ENCODE measurements at places on chromosomes 2 and 18.

GRCh38 chr18:58862851-58863538 is 1.7 kb upstream of the ZNF532 start:
- DNase-seq, result peak; percentile 61

GRCh38 chr2:99960291-99960690 is 182.1 kb downstream of the AFF3 start:
- no peak for DNase-seq

GRCh38 chr2:236446521-236446920 is 123.1 kb upstream of the ACKR3 start:
- no peak for DNase-seq

- no peak for DNase-seq
These were observed 117.1 kb upstream of the DTNA start for GRCh38 chr18:34592961-34593382.

DNA sequence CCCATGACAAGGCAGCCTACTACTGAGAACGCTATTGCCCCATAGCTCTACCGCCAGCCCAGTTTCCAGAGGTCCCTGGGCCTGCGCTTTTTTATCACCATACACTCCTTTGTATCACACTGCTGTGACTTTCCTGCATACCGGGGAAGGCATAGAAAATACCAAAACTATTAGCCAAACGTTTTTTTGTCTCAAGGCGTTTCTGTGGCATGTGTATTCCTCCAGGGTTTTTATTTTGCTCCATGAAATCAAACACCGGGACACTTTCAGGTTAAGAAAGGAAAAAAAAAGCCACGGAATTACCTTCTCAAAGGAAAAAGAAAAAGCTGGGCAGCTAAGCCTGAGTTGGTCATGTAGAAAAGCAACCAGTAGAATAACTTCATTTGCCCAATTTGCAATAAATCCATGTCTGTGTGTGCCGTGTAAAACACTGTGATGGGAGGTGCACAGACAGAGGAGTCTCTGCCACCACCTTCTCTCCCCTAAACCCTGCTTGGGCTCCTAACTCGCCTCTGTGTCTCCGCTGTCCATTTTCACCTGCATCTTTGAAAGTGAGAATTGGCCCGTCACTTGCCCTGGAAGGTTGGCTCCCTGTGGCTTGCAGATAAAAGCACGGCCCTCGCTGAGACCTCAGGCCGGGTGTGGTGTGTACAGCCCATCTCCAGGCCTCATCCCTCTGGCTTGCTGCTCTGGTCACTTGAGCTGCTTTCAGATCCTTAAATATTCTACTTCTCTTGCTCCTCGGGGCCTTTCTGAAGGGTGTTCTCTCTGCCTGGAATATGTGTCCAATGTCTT is 1.7 kb downstream of the AMER3 start:
- no peak for DNase-seq

GRCh38 chr18:37641573-37641972 is 76.0 kb upstream of the CELF4 start:
- no peak for DNase-seq

GRCh38 chr2:80403081-80403480 is 98.5 kb upstream of the LRRTM1 start:
- DNase-seq, result no peak

DNA sequence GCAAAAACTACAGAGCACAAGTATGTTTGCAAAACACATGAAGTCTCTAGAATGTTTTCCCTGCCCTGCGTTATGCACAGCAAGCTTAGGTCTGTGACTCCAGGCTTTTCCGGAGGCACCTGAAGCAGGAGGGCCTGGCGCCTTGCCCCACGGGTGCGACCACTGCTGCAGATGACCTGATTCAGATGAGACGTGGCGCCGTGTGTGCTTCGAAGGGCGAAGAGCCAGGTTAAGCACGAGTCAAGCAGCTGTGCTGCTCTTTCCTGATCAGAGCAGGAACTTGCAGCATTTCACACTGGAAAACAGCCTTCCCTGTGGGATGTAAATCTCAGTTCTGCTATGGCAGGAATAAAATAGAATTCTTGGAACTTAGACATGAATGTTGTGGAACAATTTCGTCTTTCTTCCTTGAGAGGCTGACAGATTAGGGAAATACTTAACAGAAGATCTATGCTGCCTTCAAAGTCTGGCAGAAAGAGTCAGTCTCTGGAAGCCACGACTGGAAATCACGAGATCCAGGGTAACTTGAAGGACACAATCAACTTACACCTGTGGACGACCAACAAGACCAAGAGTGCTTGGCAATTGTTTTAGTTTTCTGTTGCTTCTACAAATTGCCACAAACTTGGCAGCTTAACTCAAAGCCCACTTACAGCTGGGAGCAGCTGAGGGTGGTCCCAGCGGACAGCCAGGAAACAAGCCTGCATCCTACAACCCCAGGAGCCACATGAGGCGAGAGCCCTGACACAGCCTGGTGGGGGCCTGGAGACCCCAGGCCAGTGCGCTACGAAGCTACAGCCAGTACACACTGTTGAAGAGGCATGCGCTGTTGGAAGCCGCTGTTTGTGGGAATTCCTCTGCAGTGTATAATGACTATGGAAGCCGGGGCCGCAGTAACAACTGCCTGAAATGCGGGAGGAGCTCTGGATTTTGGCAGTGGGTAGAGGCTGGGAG is 42.9 kb downstream of the EIPR1 start:
- no peak for DNase-seq

DNA sequence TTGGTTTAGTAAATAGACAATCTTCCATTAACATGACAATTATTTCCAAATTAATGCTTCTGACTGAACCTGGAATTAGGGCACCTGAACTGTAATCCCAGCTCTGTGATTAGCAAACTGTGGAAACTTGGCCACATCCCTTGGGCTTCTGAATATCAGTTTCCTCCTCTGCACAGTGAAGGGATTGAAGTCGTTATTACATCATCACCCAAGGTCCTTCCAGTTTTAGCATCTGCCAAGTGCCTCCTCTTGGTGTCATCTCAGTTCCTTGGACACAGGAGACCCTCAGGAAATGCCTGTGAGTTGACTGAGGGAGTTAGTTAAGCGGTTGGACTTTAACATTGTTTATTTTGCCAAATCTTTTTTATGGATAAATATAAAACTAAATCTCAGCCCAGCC is 64.8 kb downstream of the MOGAT1 start:
- no peak for DNase-seq

DNA sequence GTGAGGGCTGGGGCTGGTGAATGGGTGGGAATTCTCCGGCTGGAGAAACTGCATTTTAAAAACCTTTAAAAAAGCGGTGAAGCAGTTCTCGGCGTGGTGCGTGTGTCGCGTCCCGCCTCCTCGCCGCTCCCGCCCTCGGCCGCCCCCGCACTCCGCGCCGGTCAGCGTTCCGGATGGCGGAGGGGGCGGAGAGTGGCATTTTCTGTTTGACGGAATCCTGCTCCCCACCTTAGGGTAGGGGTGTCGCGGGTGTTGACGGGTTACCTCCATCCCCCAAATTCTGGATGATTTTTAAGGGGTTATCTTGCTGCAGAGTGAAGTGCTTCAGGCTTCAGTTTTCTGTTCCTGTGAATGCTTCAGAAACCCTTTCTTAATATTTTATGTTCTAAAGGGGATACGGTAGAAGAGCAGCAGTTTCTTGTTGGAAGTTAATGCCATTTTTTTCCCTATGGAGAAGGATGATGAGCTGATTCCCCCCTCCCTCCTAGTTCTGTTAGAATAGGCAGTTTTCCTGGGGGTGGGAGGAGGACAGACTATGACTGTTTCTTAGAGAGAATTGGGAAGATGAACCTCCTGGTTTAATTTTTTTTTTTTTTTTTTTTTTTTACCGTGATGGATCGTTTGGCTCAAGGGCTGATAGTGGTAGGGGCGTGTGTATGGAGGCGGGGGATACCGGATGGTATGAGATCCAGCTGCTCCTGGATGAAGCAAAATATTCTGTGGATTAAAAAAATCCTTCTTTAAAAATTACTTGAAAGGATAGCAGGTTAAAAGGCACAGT is 756 bp downstream of the ABI2 start:
- DNase-seq, result no peak

GRCh38 chr2:121547646-121548045 is 17.0 kb downstream of the RNU4ATAC start:
- no peak for DNase-seq

DNA sequence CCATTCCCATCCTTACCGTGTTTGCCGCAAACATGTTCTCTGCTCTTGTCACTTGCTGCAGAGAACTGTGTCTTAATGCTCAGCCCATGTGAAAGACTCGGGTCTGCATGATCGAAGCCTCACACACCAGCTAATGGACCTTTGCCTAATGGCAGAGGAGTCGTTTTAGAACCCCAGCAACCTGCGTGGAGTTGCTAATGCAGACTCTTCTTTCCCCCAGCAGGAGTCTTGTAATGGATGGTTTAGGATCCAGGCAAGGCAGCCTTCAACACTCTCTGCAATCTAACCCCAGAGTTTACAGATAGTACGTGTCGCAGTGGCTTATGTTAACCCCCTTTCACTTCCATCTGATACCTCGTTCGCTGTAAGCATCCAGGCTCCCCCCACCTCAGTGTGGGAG is 316.4 kb downstream of the AGAP1 start:
- DNase-seq, result no peak

GRCh38 chr2:174785481-174785880 is 21.2 kb upstream of the CHRNA1 start:
- DNase-seq, result no peak

DNA sequence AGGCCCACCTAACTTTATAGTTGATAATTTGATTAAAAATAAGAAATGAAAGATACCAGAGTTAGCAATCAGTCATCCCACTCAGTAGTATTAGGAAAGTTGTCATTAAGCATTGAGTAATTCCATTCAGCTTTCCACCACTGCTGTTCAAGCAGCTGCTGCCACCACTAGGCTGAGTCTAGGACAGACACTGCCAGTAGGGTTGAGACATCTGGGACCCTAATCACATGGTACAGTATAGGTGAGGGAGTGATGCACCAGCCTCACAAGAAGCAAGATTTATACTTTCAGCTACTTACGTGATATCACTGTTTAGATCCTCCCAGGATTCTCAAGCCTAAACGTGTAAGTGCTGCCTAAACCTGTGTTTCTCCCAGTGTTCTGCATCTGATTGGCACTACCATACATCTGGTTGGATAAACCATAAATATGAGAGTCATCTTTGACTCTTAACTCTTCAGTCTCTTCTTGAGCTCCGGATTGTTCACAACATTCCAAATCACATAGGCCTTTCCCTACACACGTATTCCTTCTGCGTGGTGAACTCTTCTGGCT is 3.2 kb downstream of the UBXN4 start:
- DNase-seq, result no peak

GRCh38 chr2:241788572-241788971 is 11.9 kb downstream of the GAL3ST2 start:
- no peak for DNase-seq

GRCh38 chr2:120118471-120118870 is 104.7 kb downstream of the TMEM185B start:
- no peak for DNase-seq

DNA sequence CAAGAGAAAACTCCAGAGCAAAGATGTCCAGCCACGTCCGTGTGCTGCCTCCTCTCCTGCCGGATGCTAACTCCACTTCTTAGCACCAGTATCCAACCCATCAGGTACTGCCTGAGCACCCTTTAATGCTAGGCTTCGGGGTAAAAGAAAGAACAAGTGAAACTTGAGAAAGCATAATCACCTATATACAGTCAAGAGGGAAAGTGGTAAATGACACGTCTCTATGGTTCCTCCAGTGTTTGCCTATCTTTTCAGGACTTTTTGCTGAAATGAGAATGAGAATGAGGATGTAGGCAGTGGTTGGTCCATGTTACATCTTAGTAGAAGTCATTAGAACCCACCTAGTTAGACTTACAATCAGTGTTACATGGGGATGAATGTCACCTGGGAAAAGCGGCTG is 47.9 kb downstream of the EPHA4 start:
- DNase-seq, result no peak

DNA sequence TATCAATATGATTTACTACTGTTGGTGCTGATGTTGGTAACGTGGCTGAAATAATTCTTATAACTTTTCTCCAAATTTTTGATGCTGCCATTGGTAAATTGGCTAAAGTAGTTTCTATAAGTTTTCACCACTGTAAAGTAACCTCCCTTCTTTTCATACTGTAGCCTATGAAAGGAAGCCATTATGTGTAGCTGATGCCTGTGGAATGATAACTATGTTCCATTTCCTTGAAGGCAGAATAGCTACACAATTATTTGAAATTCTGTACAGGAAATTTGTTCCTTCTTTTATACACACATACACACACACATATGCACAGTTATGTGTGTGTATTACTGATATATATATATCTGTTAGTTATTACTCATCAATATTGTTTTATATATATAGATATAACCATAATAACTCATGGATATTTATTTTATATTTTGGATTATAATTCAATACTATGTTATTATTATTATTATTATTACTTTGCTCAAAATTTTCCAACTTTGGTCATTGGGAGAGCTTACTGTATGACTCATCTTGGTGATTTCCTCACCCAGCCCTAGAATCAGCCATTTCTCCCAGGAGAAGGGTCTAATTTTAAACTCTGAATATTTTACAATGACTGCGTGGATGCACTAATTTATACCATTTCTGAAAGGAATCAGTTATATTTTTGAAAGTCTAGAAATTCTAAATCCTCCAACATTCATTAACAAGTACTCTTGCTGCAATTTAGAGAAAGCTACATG is 1677.7 kb downstream of the SUCLG1 start:
- DNase-seq, result no peak

- no peak for DNase-seq
These were observed 3.5 kb upstream of the ZSWIM2 start for GRCh38 chr2:186852508-186852907.

DNA sequence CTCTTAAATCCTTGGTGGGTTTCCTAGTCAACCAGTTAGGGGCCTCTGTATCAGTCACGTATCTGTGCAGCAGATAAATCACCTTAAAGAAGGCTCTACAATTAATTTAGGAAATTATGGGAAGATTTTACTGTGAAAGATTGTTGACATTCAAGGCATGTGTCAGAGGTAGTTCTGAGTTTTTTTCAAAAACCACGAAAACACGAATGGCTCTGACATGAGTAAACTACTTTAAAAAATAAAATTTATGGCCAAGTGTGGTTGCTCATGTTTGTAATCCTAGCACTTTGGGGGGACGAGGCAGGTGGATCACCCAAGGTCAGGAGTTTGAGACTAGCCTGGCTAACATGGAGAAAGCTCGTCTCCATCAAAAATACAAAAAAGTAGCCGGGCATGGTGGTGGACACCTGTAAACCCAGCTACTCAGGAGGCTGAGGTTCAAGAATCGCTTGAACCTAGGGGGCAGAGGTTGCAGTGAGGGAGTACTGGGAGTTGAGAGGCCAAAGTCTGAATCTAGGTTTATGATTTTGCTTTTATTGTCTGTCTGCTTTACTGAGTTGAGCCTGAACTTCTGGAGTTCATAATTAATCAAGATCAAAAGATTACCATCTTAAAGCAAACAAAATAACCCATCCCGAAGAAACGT is 77.1 kb downstream of the SPRED2 start:
- no peak for DNase-seq

- peak; percentile 10 for DNase-seq
These were observed 114.3 kb downstream of the LNPK start for GRCh38 chr2:175887776-175888175.

DNA sequence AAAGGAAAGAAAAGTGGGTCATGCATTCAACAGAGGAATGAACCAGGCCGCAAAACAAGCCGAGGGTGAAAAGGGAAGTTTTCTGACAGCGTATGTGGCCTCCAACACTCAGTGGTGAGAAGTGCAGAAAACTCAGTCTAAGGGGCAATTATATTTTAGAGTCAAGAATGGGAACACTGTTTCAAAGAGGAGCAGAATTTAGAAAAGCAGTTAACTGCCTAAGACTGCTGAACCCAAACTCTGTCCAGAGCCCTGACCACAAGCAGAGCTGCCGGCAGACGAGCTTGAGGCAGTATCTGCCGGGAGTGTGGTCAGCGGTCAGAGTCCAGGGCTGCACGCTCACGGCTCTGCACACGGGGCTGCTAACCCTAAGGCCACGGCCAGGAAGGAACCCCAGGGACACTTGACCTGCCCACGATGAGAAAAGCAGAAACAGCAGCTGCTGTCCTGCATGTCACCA is 347.0 kb upstream of the ID2 start:
- no peak for DNase-seq

Data from NCI-H1092 (cell line).